Spinal cord (tissue), 10 donors: ENCODE measurements at places on chromosomes 7 and 10. TPM values are rescaled to one million over a fixed set of nuclear protein-coding genes. Genes with fewer than 3 reads are reported as not detected.

Gene HELLS
- 34.7 TPM for total RNA-seq

Gene AMPH
- total RNA-seq = 81.4 TPM

Gene NUTM2E
- total RNA-seq = 0.79 TPM

Gene ACTA2
- total RNA-seq = 357 TPM
